Caco-2 (cell line): ENCODE measurements at places on chromosomes 12 and 14. TPM values are rescaled to one million over a fixed set of nuclear protein-coding genes. Genes with fewer than 3 reads are reported as not detected.

- no peaks in the 10 kb centered on the region for H3K36me3 ChIP-seq
- no peak overlapping the region for H3K27ac ChIP-seq
- no peak for DNase-seq
These were observed 134.1 kb downstream of the SLC41A2 start for GRCh38 chr12:104823985-104824461.

- peaks cover 18% of the 10 kb centered on the region for H3K4me1 ChIP-seq
- no peak overlapping the region for H3K4me3 ChIP-seq
- no peak for DNase-seq
- H3K36me3 ChIP-seq, result no peaks in the 10 kb centered on the region
- no peak overlapping the region for H3K27ac ChIP-seq
These were observed 142.8 kb downstream of the FUT8 start for GRCh38 chr14:65555358-65555757.

GRCh38 chr14:96746101-96746500 lies 51.1 kb upstream of the VRK1 start:
- no peaks in the 10 kb centered on the region for H3K4me1 ChIP-seq
- DNase-seq, result no peak
- H3K4me3 ChIP-seq, result no peak overlapping the region
- no peak overlapping the region for H3K27ac ChIP-seq

The CNPY2 gene
- total RNA-seq, result 204 and 208 TPM in 2 replicates

The EML5 gene
- total RNA-seq, result 0.11 and 0.28 TPM in 2 replicates

GRCh38 chr12:121366063-121366459 lies 13.8 kb upstream of the ANAPC5 start:
- no peak overlapping the region for H3K4me3 ChIP-seq
- DNase-seq, result no peak
- H3K27me3 ChIP-seq, result no peaks in the 10 kb centered on the region
- H3K36me3 ChIP-seq, result no peaks in the 10 kb centered on the region

DNA sequence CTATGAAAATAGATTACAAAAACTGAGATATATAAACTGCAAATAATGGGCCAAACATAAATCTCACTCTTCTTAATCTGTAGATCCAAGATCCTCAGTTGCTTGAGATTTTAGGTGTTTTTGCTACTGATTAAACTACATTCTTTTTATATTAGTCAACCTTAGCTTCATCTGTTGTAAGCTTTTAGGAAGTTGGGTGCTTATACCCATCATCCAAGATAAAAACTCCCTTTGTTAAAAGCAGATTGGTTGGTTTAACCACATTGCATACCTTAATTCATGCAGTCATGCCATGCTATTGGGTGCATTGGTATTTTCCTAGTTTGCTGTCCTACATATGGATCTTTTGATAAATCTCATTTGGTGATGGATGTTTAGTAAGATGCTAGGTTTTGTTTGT lies 46.2 kb upstream of the DIP2B start:
- H3K4me3 ChIP-seq, result no peak overlapping the region
- no peaks in the 10 kb centered on the region for H3K27me3 ChIP-seq
- H3K27ac ChIP-seq, result no peak overlapping the region

DNA sequence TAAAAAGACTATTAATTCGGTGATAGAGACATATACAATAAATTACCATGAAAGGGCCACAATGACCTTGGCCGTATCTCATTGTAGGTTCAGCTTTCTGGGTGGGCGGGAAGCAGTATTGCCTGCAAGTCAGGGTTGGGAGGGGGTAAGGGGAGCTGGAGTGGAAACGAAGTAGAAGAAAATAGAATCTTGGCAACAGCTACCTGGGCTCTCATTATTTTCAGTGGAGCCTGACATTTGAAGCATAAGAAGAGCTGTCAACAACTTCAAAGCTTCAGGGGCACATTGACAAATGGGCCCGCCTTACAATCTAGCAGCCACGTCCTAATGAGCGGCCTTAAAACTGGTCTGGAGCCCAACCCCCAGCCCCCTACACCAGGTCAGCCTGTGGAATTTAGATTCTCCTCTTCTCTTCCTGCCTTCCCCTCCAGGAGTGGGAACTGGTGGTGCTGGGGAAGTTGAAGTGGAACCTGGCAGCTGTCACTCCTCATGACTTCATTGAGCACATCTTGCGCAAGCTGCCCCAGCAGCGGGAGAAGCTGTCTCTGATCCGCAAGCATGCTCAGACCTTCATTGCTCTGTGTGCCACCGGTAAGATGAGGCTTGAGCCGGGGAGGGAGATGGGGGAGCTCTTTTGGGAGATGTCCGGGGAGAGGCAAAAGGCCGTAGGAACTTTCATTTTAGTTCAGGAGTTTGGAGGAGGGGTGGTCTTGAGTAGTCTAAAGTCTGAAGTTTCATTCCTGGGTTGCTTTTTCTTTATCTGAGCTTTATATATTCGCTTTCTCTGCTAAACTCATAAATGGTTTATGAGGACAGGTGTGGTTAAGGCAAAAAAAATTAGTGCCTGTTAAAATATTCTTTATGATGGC lies 5.0 kb downstream of the CCND2 start:
- DNase-seq, result peak; percentile 50
- H3K36me3 ChIP-seq, result no peaks in the 10 kb centered on the region
- no peak overlapping the region for H3K4me3 ChIP-seq

The TAC3 gene
- 1.6 and 3.1 TPM in 2 replicates for total RNA-seq

The IL22 gene
- total RNA-seq, result not detected in 2 replicates

- H3K27me3 ChIP-seq, result no peaks in the 10 kb centered on the region
- no peaks in the 10 kb centered on the region for H3K36me3 ChIP-seq
- H3K4me3 ChIP-seq, result no peak overlapping the region
- 0 out of 2 replicates have a peak, but pooled peaks cover 4% of the 10 kb centered on the region for H3K4me1 ChIP-seq
- H3K27ac ChIP-seq, result no peak overlapping the region
- DNase-seq, result no peak
These were observed 25.2 kb downstream of the TMEM30B start for GRCh38 chr14:61255968-61256367.

DNA sequence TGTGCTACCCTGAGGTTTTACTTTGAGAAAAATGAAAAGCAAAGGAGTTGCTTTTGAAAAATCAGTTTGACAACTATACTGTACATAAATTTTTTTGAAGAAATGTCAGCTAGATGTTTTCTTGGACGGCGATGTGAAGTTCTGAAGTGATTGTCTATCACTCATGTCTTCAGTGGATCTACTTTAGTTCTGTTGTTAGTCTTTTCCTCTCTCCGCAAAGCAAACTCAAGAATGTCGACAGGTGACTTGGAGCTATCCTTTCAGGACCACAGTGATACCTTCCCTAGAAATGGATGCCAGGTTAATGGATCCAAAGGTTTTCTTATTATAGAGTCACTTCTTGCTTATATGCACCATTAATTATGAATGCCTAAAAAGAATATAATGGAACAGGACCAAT lies 1.2 kb downstream of the PTPRO start:
- no peaks in the 10 kb centered on the region for H3K36me3 ChIP-seq
- H3K27me3 ChIP-seq, result no peaks in the 10 kb centered on the region
- no peak overlapping the region for H3K27ac ChIP-seq

DNA sequence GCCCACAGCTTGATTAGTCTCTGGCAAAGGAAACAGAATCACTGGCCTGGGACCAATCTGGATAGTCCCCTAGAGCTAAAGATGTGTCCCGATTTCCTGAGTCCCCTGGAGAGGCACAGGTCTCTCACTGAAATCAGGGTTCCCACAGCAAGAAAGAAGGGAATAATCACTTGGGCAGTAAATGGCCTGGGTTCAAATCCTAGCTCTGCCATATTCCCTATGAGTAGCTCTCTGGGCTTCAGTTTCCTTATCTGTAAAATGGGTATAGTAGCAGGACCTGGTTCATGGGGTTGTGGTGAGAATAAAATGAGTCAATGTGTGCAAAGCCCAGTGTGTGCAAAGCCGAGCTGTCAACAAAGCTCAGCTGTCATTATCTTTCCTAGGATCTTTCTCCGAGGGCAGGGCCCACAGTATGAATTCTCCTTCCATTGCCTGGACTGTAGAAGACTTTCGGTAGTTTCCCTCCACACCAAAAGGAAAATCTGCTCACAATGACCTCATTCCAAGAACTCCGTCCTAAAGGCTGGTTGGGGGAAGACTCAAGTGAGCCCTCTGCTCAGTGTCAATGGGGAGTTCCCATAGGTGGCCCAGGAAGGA lies 12.6 kb upstream of the NCOR2 start:
- H3K4me1 ChIP-seq, result no peaks in the 10 kb centered on the region
- no peak overlapping the region for H3K27ac ChIP-seq
- H3K36me3 ChIP-seq, result no peaks in the 10 kb centered on the region
- no peak overlapping the region for H3K4me3 ChIP-seq
- H3K27me3 ChIP-seq, result no peaks in the 10 kb centered on the region

- DNase-seq, result peak; percentile 2
- no peak overlapping the region for H3K4me3 ChIP-seq
- no peak overlapping the region for H3K27ac ChIP-seq
- H3K4me1 ChIP-seq, result peaks cover 16% of the 10 kb centered on the region
- no peaks in the 10 kb centered on the region for H3K27me3 ChIP-seq
- H3K36me3 ChIP-seq, result no peaks in the 10 kb centered on the region
These were observed 40.3 kb upstream of the NUAK1 start for GRCh38 chr12:106179086-106179485.

- H3K4me1 ChIP-seq, result peaks cover 19% of the 10 kb centered on the region
- no peaks in the 10 kb centered on the region for H3K27me3 ChIP-seq
- peak overlapping the region; percentile 80 for H3K27ac ChIP-seq
These were observed 21.5 kb upstream of the GNS start for GRCh38 chr12:64780531-64781279.

- no peak overlapping the region for H3K4me3 ChIP-seq
- no peak for DNase-seq
- no peaks in the 10 kb centered on the region for H3K27me3 ChIP-seq
- no peaks in the 10 kb centered on the region for H3K36me3 ChIP-seq
- H3K27ac ChIP-seq, result no peak overlapping the region
- no peaks in the 10 kb centered on the region for H3K4me1 ChIP-seq
These were observed 110.3 kb downstream of the NELL2 start for GRCh38 chr12:44765796-44766195.

DNA sequence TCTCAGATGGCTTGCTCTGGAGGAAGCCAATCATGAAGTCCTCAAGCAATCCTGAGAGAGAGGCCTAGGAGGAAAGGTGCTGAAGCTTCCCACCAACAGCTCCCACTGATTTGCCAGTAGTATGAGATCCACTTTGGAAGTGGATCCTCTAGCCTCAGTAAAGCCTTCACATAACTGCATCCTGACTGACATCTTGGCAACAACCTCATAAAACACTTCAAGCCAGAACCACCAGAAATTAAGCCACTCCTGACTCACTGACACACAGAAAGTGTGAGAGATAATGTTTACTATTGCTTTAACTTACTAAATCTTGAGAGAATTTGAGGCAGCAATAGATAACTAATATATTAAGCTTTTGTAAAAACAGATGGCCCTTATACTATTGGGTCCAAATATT lies 11.7 kb upstream of the TMX1 start:
- no peak overlapping the region for H3K27ac ChIP-seq
- H3K36me3 ChIP-seq, result no peaks in the 10 kb centered on the region
- H3K4me1 ChIP-seq, result no peaks in the 10 kb centered on the region
- DNase-seq, result no peak
- no peaks in the 10 kb centered on the region for H3K27me3 ChIP-seq

The GALNT6 gene
- 170 and 190 TPM in 2 replicates for total RNA-seq

The TMEM229B gene
- total RNA-seq, result 0.19 TPM in 1 of 2 replicates, not detected in the other

DNA sequence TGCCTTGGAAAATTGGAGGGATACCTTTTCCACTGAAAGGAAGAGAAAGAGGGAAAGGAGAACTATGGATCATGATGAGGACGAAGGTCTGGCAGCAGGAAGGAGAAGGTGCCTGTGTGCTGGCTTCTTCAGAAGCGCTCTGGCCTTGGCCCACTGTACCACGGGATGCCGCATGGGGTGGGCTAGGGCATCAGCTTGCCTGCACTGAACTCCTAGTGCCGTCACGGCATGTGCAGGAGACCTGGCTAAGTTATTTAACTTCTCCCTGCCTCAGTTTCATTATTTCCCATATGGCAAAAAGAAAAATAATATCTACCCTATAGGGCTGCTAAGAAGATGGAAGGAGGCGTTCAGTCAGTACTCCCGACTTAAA lies 28.1 kb downstream of the FBXO21 start:
- no peaks in the 10 kb centered on the region; the same call in 1 of the 2 replicates for H3K36me3 ChIP-seq
- no peak overlapping the region for H3K27ac ChIP-seq
- H3K4me1 ChIP-seq, result peaks cover 6% of the 10 kb centered on the region
- no peak overlapping the region for H3K4me3 ChIP-seq
- DNase-seq, result no peak

The FOXN4 gene
- 0.49 and 0.95 TPM in 2 replicates for total RNA-seq

The RAPGEF3 gene
- 1.2 and 2.3 TPM in 2 replicates for total RNA-seq

The CSRNP2 gene
- total RNA-seq, result 39.7 and 44.0 TPM in 2 replicates

DNA sequence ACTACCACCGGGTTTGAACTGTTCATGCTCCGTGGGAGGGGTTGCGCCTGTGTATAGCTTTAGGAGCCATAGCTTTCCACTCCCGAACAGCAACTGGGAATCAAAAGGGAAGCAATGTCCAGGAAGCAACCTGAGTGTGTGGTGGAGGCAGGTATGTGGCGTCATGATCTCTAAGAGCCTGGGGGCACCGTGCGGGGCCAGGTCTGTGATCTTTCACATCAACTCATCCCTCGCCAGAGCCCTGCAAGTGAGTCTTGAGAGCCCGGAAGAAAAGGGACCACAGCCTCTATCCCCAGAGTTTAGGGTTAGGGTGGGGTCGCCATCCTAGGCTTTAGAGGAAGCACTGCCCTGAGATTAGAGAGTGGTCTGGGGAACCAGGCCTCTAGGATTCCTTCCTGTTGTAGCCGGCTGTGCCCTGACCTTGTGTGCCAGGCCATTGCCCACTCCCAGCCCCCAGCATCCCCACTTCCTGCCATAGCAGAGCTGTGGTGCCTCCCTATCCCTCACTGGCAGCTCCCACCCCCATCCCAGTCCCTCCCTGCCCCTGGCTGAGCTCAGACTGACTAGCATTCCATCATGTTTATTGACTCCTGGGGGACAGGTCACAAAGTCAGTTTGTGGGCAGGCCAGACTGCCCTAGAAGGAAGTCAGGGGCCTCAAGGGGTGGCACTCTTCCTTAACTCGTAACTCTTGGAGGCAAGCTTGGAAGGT lies 745 bp upstream of the ADCY4 start:
- H3K27me3 ChIP-seq, result no peaks in the 10 kb centered on the region; the same call in 1 of the 2 replicates
- H3K36me3 ChIP-seq, result no peaks in the 10 kb centered on the region
- no peak overlapping the region for H3K27ac ChIP-seq
- H3K4me3 ChIP-seq, result no peak overlapping the region
- no peak for DNase-seq

DNA sequence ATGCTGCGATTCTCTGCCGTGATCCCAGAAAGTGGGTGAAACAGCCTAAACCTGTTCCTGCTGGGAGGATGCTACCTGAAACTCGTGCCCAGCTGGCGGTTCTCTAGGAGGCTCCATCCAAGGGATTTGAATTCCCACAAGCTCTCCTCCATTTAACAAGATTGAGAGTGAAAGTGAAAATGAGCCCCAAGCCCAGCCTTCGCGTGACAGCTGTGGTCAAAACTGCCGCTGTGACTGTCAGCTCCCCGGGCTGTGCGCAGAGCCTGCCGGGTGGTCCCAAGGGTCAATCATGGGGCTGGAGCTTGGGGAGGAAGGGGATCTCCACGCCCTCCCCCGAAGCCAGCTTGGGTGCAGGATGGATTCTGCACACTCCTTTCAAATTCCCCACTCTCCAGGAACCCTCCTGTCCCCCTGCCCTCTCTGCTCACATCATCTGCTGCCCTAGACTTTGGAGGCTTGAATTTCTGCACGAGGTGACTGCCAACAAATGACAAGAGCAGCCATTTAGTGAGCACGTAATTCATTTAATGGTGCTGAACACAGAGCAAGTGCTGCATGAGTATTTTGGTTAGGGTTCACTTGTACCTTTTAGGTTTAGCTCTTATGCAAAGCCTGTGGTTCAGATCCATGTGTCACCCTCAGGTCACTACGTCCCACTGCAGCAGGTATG lies 5.3 kb downstream of the ASB2 start:
- no peaks in the 10 kb centered on the region for H3K27me3 ChIP-seq
- H3K27ac ChIP-seq, result no peak overlapping the region
- no peak for DNase-seq

The NYNRIN gene
- 5.9 and 6.1 TPM in 2 replicates for total RNA-seq
